T-cell (primary cell): ENCODE measurements at places on chromosomes 1 and 21. TPM values are rescaled to one million over a fixed set of nuclear protein-coding genes. Genes with fewer than 3 reads are reported as not detected.
A peak's percentile ranks its signal among the peaks of the same experiment; 100 is the strongest.

Gene CCDC17
- total RNA-seq: 8.6 TPM

Gene SH2D1B
- total RNA-seq: 0.66 TPM

Gene HSPA6
- total RNA-seq: 4.4 TPM

Gene CSRP1
- 36.8 TPM for total RNA-seq

Gene RNF186
- not detected for total RNA-seq

Gene CD53
- total RNA-seq: 405 TPM

Gene HCRTR1
- not detected for total RNA-seq

Gene RAP1GAP
- total RNA-seq: 0.67 TPM

Gene C1orf167
- not detected for total RNA-seq

Gene ADORA1
- total RNA-seq: not detected

Gene SHISA4
- 0.38 TPM for total RNA-seq

Gene BCL2L15
- total RNA-seq: 5.8 TPM

Gene XCL1
- 0.79 TPM for total RNA-seq

DNA sequence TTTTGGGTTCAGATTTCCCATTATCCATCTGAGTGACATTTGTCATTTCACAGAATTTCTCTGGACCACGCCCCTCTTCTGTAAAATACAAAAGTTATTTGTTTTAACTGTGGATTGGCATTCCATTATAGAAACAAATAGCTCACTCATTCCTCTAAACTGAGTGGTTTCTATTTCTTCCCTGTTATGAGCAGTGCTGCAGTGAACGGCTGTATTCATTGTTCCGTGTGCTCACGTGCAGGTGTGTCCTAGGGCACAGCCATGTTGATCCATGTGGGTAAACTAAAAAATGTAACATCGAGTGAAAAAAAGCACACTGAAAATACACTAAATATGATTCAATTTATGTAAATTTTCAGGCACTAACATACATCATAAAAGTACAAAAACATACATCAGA, 27.0 kb upstream of the IL12RB2 start:
- DNase-seq: no peak

DNA sequence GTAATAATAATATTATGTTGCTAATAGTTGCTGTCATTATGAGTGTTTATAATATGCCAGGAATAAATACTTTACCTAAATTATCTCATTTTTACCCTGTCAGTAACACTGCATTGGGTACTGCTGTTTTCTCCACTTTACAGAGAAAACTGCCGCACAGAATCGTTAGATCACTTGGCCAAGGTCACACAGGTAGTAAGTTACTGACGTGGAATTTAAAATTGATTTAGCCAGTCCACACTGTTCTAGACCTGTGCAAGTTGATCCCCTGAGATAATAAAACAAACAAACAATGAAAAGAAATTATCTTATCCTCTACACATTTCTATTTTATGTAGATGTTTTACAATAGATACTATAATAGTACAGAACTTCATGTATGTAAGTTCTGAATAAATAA, 174.1 kb downstream of the ROR1 start:
- no peak for DNase-seq

DNA sequence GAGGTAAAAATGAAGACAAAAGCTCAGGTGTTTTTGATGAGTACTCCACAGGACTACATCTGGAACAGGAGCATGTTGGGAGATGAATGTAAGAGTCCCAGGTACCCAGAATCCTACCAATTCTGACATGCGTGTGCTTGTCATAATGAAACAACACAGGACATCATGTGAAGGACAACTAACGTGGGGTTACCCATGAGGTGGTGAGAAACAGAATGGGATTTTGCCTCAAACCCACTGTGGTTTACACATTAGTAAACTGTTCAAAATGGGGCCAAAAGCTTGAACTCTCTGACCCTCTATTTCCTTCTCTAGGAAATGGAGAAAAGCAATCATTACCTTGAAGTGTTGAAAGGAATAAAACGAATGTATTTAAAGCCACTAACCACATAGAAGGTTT, 266.2 kb downstream of the RGS7 start:
- DNase-seq: no peak

- DNase-seq: peak; percentile 1
Measured at GRCh38 chr1:21397813-21398188, 42.1 kb upstream of the NBPF3 start.

DNA sequence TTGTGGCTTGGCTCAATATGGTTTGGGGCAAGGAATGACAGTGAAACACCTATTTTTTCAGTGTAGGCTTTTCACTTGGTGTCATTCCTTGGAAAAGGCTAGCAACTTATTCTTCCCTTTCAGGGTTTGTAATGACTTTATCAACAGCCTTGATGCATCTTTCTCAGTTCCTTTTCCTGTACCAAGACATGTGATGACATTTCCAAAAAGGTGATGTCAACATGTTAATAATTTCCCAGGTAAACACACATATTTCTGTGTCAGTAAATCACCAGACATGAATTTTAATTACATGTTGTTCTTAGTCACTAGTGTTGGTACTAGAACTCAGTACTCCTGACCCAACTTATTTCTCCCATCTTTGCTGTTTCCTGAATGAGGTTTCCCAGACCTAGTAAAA, 37.8 kb upstream of the RRP15 start:
- DNase-seq: no peak

GRCh38 chr1:204080163-204080903, 7.4 kb downstream of the SOX13 start:
- DNase-seq: no peak

DNA sequence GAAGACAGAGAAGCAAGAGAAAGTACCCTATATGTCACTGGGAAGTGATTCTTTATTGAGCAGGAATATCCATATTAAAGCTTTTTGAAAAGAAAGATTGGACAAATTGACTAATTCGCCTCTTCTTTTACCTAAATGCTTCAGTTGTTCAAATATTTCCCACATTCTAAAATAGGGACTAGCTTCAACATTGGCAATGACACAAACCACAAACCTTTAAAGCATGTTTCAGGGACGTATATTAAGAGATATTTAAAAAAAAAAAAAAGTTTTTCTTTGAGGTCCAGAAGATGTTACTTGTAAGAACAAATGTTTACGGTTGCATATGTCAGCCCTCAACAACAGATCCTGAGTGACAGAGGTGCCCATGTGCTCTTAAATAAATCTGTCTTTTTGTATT, 235.0 kb upstream of the NFIA start:
- DNase-seq: no peak

DNA sequence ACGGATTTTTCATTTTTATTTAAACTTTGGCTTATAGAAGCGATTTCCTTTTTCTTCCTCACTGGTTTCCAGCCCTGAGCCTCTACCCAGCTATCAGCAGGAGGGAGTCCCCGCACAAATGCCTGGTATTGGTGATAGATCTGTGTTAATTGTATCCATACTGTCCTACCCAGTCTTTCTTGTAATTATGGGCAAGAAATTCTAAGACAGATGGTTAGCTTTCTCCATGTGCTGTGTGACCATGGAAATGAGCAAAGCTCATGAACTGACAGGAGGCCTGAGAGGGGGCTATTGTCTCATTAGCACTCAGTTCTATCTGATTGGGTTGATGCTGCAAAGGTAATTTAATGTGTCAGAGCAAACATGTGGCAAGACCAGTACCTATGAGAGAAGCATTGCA, 108.1 kb upstream of the IVNS1ABP start:
- no peak for DNase-seq

GRCh38 chr1:54309631-54310366, 96.4 kb downstream of the SSBP3 start:
- no peak for DNase-seq

GRCh38 chr1:150321826-150322166, 463 bp downstream of the PRPF3 start:
- DNase-seq: no peak

GRCh38 chr1:74674278-74675048, 871 bp upstream of the ERICH3 start:
- no peak for DNase-seq

DNA sequence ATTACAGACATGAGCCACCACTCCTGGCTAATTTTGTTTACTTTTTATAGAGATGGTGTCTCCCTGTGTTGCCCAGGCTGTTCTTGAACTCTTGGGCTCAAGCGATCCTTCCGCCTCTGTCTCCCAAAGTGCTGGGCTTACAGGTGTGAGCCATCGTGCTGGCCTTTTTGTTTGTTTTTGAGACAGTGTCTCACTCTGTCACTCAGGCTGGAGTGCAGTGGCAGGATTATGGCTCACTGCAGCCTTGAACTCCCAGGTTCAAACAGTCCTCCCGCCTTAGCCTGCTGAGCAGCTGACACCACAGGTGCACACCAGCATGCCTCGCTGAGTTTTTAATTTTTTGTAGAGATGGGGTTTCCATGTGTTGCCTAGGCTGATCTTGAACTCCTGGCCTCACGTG, 49.1 kb downstream of the ADARB1 start:
- DNase-seq: no peak

DNA sequence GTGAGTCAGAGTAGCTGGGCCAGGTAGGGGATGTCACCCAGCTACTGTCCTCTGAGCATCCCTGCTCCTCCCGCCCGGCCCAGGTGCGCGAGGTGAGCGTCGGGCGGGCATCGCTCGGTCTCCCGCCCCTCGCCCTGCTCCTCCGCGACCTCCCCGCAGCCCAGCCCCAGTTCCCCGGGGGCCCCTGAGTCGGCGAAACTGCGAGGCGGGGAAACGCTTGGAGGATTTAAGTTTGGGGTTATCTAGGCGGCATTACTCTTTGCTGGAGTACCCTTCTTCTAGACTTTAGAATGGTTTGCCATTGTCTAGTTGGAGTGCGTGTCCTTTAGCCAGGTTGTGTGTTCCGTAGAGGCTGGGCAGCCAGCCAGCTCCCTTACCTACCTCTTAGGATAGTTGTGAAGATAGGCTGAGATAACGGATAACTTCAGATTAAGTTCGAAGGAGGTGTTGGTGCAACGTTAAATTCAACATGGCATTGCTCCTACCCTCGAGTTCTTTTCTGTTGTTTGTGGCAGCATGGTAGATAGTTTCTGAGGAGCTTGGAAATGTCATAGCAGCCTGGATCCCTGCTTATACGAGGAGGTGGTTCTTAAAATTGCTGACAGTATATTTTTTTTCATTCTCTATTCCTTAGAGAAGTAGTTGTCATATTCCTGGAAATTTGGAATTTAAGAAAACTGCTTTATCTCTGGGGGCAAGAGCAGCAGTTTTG, 697 bp downstream of the AGO3 start:
- no peak for DNase-seq

DNA sequence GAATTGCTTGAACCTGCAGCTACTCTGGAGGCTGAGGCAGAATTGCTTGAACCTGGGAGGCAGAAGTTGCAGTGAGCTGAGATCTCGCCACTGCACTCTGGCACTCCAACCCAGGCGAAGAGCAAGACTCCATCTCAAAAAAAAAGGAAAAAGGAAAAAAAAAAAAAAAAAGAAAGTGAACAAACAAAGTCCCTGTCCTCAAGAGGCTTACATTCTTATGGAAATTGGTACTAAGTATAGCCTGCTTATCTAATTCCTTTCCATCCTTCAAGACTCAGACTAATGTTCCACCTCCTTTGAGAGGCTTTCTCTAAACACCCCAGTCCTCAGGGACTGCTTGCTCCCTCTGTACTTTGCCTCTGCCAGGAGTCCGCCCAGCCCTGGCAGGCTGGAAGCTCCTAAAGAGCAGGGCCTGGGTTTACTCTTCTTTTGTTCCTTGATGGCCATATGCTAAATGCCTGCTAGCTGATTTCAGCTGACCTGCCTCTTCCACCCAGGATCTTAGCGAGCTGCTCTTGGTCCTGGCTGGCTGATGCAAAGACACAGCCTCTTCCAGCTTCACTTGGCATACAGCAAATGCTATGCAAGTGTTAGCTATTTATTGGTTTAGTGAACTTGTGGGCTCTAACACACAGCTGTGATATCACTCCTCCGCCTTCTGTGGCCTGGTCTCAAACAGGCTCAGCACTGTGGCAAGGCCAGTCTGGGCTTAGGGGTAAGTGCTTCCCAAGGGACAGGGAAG, 9.8 kb downstream of the SLC9A1 start:
- no peak for DNase-seq

DNA sequence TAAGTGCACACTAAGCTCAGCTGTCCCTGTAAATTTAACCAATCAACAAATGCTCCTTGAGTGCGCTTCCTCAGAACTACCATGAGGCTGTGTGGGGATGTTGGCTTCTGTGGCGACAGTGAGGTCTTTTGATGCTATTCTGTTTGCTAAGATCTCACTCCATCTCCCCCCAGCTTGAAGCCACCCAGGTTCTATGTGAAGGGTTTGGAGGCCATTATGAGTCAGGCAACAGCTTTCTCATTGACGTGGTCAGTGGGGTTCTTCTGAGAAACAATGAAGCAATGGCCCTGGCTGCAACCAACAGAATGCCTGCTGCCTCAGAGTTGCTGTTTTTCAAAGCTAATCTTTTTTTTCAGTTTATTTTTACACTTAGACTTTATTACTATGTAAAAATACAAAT, 205.5 kb downstream of the PTBP2 start:
- DNase-seq: no peak

DNA sequence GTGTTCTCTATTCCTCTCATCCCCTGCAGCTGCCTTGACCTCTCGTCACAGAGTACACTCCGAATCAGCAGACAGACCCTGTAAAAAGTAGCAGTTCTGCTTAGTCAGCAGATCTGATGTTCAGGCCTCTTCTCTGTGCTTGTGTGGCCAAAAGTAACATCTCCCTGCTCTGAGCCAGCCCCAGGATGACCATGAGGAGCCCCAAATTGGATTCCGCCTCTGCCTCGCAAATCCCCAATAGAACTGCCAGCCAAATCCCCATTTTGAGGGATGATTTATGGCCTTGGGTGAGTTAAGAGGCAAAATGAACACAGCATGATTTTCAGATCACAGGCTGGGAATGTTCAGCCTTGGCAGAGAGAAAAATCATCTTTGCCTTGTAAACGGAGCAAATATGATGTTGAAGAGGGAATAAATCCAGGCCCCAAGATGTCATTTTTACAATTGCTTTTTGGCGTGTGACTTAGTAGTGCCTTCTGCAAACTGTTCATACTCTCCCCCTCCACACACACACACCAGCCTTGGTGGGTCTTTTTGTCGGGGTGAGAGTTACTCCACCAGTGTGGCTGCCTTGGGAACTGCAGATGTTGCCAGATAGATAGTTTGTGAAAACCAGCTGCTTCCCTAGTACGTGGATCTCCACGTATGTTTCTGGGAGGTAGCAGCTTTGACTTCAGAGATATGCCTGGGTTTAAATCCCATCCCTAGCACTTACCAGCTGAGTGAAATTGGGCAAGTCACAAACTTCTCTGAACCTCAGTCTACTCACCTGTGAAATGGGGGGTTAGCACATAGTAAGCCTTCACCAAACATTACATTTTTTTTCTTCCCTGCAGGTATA, 77.8 kb downstream of the MAN1C1 start:
- DNase-seq: no peak

- DNase-seq: no peak
Measured at GRCh38 chr21:24428591-24429199, 1178.6 kb downstream of the MRPL39 start.
